Epithelial cell of prostate (primary cell): ENCODE measurements at places on chromosomes 4 and X.

DNA sequence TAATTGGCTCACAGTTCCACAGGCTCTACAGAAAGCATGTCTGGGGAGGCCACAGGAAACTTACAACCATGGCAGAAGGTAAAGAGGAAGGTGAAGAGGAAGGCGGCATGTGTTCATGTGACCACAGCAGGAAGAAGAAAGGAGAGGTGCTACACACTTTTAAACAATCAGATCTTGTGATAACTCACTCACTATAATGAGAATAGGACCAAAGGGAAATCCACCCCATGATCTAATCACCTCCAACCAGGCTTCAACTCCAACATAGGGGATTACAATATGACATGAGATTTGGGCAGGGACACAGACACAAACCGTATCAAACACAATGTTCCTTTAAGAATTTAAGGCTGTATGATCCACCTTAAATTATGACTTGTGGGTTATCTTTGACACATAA, 10.5 kb upstream of the PGM2 start:
- no peak for DNase-seq

- DNase-seq = no peak
Observed at GRCh38 chr4:163988865-163989264, 494.4 kb downstream of the TMA16 start.

DNA sequence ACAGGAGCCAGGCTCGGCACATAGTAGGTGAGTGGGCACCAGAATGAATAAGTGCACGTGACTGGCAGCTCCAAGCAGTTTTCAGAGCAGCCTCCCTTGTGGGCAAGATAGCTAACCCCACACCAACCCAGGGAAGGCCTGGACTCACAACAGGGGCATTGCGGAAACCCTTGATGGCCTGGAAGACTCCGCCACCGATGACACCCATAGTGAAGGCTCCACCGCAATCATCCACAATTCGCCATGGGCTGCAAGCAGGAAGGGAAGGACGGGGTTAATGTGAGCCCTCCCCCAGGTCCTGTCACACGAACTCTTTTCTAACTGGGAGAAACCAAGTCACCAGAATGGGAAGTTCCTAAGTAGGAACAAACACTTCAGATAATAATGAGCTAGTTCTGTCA, 957 bp downstream of the TIMM17B start:
- DNase-seq = no peak

- DNase-seq = no peak
Observed at GRCh38 chr4:98653890-98654867, 4.2 kb downstream of the TSPAN5 start.

- DNase-seq = no peak
Observed at GRCh38 chr4:8005814-8006215, 66.2 kb upstream of the AFAP1 start.

DNA sequence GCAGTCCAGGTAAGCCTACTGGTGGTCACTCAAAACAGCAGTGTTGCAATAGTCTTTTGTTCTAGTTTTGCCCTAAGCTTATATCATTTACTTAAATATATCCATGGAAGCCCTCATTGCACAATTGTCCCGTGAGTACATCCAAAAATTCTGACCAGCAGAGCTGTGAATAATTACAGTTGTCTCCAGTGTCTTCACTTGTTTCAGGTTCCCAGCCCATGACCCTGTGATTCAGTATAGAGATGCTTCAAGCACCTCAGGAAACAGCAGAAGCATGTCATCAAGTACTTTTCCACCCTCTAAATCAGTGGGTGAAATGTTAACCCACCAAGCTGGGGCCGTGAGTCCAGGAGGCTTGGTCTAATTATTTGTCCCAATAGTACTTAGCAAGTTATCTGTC, 214.9 kb upstream of the RPS6KA3 start:
- no peak for DNase-seq

DNA sequence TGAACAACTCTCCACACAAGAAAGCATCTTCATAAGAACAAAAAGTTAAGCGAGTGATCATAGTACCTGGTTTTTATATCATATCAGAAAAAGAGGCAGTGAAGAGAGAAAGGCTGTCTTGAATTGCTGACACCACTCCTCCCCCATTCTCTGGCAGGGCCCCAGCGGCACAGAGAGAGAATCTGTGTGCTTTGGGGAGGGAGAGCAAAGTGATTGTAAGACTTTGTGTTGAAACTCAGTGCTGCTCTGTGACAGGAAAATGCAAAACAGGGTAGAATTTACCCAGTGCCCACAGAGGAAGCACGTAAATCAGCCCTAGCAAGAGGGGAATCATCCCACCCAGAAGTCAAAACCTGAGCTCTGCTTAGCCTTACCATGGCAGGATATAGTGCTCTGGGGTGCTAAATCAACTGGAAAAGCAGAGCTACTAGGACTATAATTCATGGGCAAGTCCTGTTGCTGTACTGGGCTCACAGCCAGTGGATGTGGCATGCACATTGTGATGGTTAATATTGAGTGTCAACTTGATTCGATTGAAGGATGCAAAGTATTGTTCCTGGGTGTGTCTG, 174.6 kb downstream of the PRR32 start:
- no peak for DNase-seq

DNA sequence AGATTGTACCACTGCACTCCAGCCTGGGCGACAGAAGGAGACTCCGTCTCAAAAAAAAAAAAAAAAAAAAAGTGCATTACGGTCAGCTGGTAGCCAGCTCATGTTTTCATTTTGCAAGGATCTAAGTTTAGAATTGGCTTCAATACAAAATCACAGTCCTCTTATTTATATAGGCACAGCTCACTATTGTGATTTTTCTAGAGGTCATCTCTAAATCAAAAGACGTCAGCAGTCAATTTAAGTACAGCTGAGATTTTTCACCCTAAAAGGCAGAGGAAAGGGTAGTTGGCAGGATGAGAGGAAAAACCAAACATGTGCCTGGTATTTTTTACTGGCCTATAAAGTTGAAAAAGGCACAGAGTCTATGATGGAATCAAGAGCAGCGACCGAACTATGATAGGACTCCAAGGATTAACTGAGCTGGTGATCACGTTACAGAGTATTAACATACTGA, 30.8 kb downstream of the ASB5 start:
- no peak for DNase-seq

- DNase-seq = no peak
Observed at GRCh38 chr4:139028191-139028661, 12.6 kb downstream of the NOCT start.

DNA sequence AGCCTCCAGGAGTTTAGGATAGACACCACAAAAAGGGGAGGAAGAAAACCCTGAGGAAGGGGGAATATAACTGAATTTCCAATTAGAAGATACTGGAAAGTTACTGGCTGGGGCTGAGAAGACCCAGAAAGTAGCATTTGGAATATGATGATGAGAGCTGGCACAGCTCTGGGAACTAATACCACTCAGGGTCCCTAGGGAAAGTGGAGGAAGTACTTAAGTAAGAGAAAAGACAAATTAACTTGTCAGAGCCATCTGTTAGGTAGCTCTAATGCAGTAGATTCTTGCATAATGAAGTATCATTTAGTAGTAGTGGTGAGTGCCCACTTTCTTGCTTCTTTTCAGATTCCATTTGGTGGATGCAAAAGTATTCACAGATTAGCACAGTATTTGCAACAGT, 90.8 kb upstream of the TSPAN5 start:
- no peak for DNase-seq

DNA sequence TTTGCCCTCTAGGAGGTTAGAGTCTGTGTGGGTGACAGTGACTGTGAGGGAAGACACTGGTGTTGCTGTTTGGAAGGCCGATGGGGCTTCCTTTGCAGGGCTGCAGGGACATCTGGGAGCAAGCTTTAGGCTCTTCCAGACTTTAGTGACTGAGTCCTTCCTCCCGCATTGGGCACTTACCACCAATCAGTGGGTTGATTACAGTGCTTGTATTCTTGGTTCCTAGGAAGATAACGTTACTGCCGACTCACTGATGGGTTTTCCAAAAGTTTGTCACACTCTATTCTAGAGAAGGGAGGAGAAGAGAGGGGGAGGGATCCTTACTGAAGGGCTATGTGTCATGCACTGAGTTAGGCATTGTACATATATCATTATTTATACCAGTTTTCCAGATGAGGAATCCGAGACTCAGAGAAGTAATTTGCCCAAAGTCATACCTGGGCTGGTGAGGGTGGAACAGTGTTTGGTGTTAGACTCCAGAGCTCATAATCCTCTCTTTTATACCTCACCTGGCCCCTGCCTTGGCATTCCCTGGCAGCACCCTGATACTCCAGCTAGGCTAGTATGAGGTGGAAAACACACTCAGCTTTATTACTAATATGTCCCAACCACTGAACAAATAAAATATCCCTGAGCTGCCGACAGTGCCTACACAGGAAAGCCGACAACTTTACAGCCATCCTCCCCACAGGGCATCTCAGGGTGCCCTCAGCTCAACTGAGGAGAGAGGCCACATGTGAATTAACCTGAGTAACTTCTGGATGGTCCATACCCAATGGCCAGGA, 3.8 kb downstream of the CHST7 start:
- DNase-seq = no peak

DNA sequence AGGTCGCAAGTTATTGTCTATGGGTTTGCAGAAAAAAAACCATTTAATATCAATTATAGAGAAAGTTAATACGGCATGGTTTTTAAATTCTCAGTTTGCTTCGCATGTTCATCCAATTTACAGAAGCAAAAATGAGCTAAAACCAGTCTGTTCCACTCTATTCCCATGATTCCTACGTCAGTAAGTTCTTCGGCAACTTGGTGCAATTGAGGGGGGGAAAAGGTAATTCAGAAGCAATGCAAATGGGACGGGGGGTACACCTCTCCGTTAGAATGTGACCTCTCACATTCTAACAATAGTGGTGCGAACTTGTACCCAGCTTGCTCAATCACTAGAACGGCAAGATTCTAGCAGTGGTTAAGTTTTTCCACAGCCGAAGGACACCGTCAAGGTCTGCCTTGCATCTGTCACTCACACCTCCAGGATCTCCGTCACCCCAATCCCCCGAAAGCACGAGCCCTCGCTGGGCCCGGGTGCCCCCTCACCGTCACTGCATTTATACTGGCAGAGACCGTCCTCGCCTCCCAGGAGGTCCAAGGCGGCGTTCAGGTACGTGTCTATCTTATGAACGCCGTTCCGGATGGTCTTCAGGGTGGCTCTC, 653 bp downstream of the PLA2G12A start:
- DNase-seq = no peak

DNA sequence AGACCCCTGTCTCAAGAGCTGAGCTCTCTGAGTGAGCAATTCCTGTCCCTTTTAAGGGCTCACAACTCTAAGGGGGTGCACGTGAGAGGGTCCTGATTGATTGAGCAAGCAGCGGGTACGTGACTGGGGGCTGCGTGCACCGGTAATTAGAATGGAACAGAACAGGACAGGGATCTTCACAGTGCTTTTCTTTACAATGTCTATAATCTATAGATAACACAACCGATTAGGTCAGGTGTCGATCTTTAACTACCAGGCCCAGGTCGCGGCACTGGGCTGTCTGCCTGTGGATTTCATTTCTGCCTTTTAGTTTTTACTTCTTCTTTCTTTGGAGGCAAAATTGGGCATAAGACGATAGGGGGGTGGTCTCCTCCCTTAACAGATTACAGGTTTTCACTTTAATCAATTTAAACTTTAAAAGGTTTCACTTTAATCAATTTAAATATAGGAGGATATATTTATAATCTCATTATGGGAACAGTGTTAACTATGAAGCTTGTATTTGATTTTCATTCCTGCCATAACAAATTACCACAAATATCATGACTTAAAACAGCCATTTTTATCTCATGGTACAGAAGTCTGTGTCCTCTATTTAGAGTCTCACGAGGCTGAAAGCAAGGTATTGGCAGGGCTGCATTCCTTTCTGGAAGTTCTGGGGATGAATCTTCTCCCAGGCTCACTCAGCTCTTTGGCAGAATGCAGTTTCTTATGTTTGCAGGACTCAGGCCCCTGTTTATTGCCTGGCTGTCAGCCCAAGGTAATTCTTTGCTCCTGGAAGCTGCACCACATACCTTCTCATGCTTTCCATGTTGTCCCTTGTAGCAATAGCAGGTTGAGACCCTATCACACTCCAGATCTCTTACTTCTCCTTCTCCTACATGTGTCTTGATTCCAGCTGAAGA, 5.2 kb downstream of the SPATA4 start:
- DNase-seq = no peak

- no peak for DNase-seq
Observed at GRCh38 chr4:129429581-129430320, 333.8 kb downstream of the C4orf33 start.

GRCh38 chr4:86561256-86561655, 32.9 kb upstream of the PTPN13 start:
- no peak for DNase-seq

GRCh38 chr4:185764876-185765275, 47.1 kb downstream of the SORBS2 start:
- no peak for DNase-seq

DNA sequence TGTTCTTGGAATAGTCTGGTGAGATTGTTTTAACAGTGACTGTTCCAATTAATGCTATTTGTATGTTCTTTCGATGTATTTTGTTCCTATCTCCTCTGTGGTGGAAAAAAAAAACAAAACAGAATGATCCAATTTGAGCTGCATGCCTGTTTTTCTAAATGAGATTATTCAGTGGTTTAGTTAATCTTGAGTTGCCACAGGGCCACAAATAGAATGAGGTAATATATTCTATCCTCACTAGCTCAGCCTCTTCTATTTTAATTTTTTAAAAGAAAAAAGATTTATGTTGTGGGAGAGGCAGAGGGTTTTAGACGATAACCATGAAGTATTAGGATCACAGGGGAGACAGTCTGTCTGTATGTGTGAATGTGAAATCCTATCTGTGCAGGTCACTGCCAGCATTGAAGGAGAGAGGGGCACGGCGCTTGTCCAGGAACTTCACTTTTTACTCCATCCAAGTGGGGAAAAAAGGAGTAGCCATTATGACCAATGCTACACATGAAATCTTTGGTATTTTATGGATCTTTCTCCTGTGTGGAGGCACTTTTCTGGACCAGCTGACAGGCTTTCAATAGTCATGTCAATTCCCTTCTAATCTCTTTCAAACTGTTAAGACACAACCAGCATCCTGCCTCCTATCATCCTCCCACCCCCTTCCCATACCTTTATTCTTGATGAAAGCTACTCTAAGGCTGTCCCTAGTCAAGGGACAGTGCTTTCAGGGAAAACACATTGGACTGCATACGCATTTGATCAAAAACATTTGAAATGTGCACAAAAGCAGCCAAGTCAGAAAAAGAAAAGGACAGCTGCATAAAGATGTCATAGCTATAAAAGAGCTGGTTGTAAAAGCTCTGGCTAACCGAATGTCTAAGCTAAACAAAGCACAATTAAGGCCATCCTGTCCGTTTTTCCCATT, 1063.8 kb upstream of the INTU start:
- DNase-seq = no peak

- no peak for DNase-seq
Observed at GRCh38 chr4:170087163-170087700, 2.5 kb downstream of the AADAT start.

DNA sequence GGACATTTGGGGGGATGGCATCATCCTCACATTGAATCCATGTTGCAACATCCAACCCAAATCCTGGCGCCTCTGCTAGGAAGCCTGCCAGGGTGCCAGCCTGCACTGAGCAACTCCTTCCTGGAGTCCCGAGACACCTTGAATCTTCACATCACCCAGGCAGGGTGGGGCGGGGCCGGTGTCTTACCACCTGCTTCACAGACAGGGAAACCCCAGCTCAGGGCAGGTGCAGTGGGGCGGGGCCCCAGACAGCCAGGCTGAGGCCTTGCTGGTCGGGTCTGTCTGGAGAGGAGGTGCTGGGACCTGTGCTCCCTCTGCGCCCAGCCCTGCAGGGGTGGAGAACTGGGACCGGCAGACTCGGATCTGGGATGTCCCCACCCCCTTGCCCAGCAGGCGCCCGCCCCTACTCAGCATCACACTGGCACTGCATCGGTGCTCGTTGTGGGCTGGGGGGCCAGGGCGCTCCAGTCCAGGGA, 31.5 kb upstream of the HTRA3 start:
- DNase-seq = peak; percentile 36
